Activated CD8-positive, alpha-beta T cell treated with anti-CD3 and anti-CD28 coated beads for 36 hours (primary cell): ENCODE measurements at places on chromosomes 3 and 15. TPM values are rescaled to one million over a fixed set of nuclear protein-coding genes. Genes with fewer than 3 reads are reported as not detected.
A peak's percentile ranks its signal among the peaks of the same experiment; 100 is the strongest.

DNA sequence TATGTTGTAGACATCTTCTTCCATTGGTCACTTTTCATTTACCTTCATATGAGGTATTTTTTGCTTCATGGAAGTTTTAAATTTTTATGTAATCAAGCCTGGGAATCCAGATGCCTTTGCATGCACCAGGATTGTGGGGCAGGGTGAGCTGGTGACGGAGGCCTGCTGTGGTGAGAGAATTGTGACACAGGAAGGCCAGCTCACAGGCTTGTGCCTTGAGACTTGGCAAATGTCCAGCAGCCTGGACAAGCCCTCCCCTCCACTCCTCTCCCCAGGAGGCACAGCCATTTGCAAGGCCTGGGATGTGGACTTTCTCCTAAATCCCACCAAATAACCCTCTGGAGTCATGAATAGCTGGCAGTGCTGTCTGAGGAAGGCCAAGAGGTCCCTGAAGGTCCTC, 67.4 kb downstream of the RHCG start:
- no peak for DNase-seq

DNA sequence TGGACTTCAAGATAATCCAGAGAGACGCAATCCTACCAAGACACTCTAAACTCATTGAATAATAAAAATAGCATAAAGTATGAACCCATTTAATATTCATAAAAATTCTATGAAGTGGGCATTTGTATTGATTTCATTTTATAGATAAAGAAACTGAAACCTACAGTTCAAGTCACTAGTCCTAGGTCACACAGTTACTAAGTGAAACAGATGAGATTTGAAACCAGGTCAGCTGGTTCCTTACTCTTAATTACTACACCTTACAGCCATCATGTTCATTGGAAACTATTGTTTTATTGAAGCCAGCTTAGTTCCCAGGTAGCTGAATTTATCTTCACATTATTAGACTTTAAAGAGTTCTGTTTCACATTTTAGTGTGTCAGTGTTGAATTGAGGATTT, 158.7 kb downstream of the EPHA3 start:
- DNase-seq = no peak

DNA sequence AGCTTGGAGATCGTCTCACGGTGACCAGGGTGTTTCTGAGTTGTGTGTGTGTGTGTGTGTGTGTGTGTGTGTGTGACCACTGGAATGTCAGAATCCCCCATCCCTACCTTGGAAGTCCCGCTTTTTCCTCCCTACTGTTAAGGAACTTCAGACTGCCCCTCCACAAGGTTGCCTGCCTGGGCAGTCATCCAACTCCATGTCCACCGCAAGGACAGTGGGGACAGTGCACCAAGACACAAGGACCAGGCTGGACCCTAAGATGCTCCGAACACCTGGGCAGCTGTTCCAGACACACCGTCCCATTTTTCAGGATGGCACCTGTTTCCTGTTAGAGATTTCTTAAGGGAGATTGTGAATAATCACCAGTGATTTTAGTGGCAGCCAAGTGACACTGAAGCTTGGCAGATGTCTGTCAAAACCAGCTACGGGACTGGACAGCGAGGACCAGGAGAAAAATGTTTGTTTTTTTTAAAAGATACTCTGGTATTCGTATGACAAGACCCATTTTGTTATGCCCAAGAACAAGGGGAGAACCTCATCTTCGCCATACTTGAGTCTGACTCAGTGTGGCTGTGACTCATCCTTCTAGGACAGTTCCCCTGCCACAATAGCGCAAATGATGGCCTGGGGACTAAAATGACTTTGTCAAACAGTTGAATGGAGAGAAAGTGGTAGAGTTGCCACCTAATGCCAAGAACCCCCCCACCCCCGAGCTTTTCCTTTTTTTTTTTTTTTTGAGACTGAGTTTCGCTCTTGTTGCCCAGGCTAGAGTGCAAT, 15.5 kb downstream of the PAQR9 start:
- peak; percentile 47 for DNase-seq

NOX5 gene
- not detected for total RNA-seq

- no peak for DNase-seq
These were observed 49.4 kb downstream of the NFKBIZ start for GRCh38 chr3:101898752-101899169.

DNA sequence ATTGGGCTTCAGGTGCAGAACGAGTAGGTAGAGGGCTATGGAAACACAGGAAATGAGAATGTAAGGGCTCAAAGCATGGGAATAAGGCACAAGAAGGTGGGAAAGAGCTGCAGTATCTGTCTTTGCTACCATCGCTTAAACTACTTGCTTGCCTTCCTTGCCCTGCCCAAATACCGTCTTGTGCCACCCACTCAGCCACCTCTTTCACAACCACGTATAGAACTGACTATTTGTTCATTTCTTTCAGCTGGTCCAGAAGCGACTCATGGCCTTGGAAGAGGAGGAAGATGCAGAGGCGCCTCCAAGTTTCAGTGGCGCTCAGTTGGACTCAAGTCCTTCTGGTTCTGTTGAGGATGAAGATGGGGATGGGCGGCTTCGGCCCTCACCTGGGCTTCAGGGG, 11.8 kb downstream of the LPCAT4 start:
- no peak for DNase-seq

GRCh38 chr3:135238236-135238830, 443.3 kb downstream of the EPHB1 start:
- no peak for DNase-seq

ATP8B4 gene
- total RNA-seq = 5.8 TPM

- DNase-seq = no peak
These were observed 71.5 kb downstream of the FAM174B start for GRCh38 chr15:92584105-92584504.

- DNase-seq = no peak
These were observed 1428.2 kb upstream of the GBE1 start for GRCh38 chr3:83189634-83190033.

GRCh38 chr15:25596644-25597562, 158.1 kb upstream of the UBE3A start:
- DNase-seq = no peak

DNA sequence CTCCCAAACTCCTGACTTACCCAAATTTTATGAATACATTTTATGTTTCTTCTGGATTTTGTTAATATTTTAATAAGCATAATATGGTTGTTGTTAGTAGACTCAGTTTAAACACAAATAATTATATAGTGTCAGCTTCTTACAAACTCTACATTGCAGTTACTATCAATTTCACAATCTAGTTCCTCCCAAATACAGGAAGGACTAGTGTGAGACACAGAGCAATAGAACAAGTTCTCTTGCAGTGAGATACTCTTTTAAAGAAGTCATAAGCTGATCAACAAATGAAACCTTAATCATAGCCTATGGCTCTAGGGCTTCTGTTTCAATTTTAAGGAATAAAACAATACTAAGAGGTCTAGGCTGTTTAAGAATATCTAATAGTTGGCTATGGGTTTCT, 86.1 kb downstream of the SAMMSON start:
- no peak for DNase-seq

GRCh38 chr15:50181201-50181968, 611 bp upstream of the SLC27A2 start:
- no peak for DNase-seq

DNA sequence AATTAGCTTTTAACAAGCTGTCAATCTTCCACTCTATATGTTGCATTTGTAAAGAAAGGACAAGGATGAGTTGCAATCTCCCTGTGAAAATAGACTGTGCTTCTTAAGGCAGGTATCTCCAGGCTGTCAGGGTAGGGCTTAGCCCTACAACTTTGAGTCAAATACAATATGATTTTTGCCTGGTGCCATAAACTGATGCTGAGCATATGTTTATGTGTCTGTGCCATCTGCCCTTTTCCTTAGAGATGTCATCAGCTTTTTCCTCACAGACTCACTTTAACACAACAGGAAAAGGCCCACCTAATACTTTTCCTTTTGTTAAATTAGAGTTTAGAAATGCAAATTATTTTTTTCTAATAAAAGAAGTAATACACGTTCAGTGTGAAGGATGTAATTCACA, 548.3 kb downstream of the NLGN1 start:
- no peak for DNase-seq

SNX22 gene
- 1.6 TPM for total RNA-seq
